ENCODE measurements at places on chromosomes 3 and 15. TPM values are rescaled to one million over a fixed set of nuclear protein-coding genes. Genes with fewer than 3 reads are reported as not detected.

GRIP2 gene
- 3.7 TPM for total RNA-seq

GRCh38 chr15:25233766-25234350 lies 205.0 kb downstream of the UBE3A start:
- no peak for DNase-seq

- peak; percentile 92 for DNase-seq
Observed at GRCh38 chr15:98311566-98312188, 336.7 kb upstream of the IGF1R start.

DNA sequence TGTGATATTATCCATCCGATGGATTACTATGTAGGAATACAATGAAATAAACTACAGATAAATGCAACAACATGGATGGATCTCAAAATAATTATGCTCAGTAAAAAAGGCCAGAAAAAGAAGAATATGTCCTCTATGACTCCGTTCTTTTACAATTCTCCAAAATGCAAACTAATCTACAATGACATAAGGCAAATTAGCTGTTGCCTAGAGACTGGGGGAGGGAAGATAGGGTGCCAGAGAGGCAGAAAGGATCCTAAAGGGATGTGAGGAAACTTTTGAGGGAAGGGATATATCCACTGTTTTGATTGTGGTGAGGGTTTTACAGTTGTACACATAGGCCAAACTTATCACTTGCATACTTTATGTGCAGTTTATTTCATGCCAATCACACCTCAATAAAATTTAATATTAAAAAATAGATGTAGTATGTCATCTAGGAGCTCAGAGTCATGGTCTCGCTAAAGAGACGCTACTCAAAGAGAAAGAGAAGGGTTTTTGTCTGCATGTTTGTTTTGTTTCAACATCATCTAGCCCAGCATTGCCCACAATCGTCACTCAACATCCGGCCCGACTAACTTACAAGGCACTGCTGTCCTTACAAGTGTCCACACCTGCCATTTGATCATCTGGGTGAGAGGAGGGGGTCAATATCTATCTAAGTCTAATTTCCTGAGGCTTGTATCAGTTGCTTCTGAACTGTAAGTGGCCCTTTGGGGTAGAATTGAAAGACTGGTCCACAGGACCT lies 29.5 kb downstream of the HES1 start:
- DNase-seq, result no peak

- DNase-seq, result no peak
Observed at GRCh38 chr3:4814305-4814903, 164.8 kb upstream of the BHLHE40 start.

DNA sequence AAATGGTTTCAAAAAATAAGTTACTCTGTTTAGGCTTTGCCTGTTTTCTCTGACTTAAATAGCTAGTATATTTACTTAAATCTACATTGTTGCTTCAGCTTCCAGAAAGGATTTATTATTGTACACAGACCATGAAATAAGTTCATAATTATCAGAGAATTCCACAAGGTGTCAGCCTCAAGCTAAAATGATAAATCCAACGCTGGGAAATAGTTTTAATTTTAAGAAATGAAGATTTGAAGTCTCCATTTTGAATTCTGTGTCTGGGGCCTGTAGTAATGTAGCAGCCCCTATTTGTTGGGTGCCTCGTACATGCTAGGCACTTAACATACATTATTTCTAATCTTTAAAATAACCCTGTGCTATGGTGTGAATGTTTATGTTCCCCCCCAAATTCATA lies 92.6 kb upstream of the KCNMB2 start:
- no peak for DNase-seq

DNA sequence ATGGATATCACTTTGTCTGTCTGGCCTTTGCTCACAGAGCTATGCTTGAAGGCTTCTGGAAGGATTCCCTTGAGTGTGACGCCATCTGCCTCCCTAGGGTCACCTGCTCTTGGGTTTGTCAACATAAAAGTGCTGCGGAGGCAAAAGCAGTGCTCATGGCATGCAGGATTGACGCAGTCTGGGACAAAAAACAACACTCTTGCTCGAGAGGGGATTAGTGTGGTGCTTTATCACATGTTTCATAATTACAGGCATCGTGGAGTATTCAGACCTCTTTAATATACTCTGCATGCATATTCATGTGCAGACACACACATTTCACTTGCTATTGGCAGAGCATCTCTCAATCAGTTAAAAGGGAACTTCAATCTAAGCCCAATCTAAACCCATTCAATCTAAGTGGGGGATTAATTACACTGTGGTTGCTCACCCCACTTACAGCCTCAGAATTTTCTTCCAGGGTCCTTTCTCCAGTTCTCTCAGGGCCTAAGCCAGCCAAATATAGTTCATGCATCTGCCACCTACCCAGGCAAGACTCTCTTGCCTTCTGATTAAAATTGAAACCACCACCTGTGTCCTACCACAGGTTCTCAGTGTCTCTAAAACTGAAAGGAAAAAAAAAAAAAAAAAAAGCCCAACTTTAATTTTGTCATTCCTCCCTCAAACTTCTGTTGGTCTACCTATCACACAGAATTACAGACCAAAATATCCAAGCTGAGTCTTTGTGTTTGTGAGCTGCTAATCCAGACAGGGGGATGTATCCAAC lies 75.6 kb downstream of the BFSP2 start:
- no peak for DNase-seq

Measured in posterior vena cava (tissue), 2 donors.